Activated T-helper 1 cell treated with anti-CD3 and anti-CD28 coated beads, Interleukin-2, amount 50 U/mL, for 16 hours (primary cell): ENCODE measurements at places on chromosomes 13 and 19.

DNA sequence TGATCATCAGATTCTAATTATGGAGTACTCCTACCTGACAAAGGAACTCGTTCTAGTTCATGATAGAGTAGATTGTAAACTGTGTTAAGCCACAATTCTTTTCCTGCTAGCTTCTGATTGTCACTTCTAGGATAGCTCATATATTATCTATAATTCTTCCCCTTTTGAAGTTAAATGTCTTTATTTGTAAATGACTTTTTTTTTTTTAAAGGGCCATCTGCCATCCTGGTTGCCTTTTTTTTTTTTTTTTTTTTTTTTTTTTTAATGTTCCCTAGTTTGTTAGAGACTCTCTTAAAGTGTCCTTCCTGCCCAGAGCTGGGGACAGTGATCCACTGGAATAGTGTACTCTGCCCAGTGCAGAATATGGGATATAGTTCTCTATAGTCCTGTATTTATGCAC is 4.3 kb downstream of the CHAMP1 start:
- DNase-seq, result no peak

DNA sequence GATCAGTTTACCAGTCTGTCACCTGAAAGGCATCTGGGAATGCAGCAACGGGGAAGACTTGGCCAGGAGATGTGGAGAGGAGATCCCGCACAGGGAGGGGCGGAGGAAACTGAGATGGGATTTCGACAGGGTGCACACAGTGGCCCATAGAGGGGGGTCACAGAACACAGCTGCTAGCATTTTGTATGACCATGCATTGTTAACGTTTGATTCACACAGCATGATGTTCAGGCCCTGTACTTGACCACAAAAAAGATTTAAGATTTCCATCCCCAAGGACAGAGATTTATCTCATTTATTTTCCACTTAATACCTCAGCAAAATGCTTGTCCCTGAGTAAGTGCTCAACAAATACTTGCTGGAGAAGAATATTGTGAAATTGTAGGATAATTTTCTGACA is 63.2 kb downstream of the RAB20 start:
- no peak for DNase-seq

DNA sequence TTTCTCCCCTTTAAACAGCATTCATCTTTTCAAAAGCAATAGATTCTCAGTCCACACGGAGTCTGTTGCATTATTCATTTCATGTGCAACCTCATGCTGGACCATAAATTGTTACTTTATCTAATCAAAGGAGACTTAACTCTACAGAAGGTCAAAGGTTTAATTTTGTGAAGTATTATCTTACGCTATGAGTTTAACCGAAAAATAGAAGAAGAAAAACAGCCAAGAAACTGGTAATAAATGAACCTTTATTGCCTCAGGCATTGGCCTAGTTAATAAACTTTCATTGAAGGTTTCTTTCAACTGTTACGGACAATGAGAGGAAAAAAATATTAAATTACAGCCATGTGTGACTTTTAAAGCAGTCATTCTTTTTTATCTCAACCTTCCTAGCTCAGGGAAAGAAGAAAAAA is 223.6 kb downstream of the DACH1 start:
- no peak for DNase-seq

- DNase-seq, result no peak
Observed at GRCh38 chr19:5466814-5467291, 11.6 kb downstream of the ZNRF4 start.

- peak; percentile 31 for DNase-seq
Observed at GRCh38 chr19:45645631-45646344, 6.6 kb upstream of the EML2 start.

DNA sequence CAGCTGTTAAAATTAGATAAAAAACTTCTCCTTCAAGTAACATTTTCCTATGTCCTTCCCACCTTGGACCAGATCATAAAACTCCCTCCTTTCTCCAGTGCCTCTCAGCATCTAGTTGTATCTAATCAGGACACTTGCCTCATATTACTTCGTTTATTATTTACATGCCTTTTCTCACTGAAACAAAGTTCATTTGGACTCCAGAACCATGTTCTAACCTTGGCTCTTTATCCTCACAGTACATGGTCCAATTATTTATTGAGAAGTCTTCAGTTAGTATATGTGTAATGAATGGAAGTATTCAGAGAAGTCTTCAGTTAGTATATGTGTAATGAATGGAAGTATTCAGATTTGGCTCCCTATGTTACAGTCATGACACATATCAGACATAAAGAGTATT is 342.7 kb downstream of the OXGR1 start:
- DNase-seq, result no peak

- DNase-seq, result no peak
Observed at GRCh38 chr19:41691268-41691970, 3.3 kb upstream of the CEACAM7 start.

GRCh38 chr13:40061466-40062450 is 406.3 kb downstream of the COG6 start:
- no peak for DNase-seq

- DNase-seq, result no peak
Observed at GRCh38 chr13:75376792-75377402, 105.1 kb downstream of the TBC1D4 start.

GRCh38 chr19:33443638-33444561 is 70.4 kb downstream of the CEBPG start:
- DNase-seq, result no peak

DNA sequence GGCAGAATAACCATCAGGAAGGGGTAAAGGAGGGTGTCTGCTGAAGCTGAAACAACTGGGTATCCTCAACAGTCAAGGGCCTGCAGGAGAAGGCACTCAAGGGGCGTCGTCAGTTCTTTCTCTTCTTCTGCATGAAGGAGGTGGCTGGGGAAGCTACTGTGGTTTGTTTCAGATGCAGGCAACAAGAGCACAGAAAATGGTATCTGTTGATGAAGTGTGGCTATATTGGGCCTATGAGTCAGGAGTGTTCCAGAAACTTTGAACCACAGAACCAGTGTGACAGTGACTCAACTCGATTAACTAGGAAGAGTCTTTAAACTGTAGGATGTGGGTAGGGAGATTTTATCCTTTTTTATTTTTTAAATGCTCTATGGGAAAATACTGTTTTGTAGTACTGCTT is 686.3 kb downstream of the FGF9 start:
- DNase-seq, result no peak

- no peak for DNase-seq
Observed at GRCh38 chr13:45859705-45860104, 8.2 kb upstream of the SIAH3 start.

GRCh38 chr13:35768551-35768950 is 292.1 kb upstream of the MAB21L1 start:
- no peak for DNase-seq

DNA sequence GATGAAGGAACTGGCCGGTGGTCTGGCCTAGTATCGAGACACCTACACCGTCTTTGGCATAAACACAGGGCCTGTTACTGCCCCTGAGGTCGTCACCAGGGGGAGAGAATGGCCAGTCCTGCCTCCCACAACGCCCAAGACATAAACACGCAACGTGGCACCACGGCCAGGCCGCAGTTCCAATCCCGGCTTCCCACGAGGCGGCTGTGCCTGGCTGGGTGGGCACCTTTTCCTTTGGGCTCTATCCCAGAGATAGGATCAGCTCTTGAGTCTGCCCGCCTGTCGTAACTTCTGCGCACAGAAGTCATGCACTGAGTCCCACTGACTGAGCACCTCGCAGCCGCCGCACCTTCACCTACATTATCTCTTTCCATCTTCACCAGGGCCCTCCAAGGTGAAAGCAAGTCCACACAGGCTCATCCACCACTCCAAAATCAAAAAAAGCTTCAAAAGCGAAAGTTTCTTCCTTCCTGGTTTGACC is 1.1 kb downstream of the MIER2 start:
- DNase-seq, result no peak

DNA sequence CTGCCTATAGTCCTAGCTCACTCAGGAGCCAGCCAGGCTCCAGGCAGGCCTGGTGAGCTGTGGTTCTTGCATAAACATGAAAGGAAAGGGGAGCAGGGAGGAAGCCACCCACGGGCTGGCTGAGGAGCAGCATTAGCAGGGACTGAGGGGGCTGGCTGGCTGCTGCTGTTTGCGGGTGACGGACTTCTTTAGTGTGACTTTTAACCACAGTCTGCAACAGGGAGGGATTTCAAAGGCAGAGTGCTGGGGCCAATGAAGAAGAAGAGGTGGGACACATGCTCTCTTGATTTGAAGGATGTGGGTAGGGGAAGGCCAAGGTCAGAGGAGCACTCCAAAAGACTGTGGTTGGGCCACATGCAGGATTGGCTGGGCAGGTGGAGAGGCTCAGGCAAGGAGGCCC is 223.0 kb downstream of the DNAJC15 start:
- DNase-seq, result no peak

DNA sequence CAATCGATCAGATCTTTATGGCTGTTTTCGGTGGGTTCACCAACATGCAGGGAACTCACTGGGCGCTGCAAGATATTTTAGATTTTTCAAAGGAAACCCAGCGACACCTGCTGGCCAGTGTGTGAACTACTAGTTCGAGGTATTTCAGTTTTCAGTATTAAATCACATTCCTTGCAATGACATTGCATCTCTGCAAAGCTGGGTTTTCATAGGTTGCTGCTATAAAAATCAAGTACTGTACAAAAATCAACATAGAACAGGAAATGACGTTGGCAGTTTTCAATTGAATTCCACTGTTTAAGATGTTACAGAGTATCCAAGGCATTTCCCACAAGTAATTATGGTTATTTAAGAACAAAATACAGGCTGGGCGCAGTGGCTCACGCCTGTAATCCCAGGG is 17.6 kb downstream of the LIG1 start:
- DNase-seq, result peak; percentile 49

GRCh38 chr13:105602956-105603670 is 932.3 kb downstream of the EFNB2 start:
- DNase-seq, result no peak

DNA sequence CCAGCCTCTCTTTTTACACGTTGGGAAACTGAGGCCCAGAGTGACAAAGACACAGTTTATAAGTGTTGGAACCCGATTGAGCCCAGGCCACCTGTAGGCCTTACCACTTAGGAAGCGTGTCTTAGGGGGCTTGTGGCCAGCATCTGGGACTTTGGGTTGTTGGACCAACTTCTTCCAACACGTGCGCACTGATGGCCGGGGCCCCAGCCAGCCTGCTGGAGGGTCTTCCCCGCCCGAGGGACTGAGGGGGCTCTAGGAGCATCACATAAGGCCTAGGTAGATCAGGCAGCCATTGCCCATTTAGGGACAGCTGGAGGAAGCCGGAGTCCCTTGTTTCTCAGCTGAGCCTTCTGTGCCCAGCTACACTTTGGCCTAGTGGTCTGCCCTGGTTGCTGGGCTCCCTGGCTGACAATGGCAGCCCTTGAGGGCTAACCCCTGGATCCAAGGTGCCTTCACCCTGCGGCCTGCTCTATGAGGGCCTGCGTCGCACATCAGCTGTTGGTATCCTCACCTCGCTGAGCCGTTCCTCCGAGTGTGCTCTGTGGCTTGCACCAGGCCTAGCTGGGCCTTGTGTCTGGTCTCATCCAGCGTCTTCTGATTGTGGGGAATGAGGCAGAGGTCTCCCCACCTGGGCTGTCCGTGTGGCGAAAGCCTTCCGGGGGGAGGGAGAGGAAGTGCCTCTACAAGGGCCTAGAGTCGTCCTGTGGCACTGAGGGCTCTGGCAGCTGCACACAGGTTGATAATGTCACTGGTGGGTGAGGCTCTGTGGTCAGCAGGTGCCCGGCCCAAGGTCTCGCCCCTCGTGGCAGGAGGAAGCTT is 1.2 kb downstream of the RAB11B start:
- DNase-seq, result no peak

GRCh38 chr19:17113127-17113785 is 37.7 kb downstream of the MYO9B start:
- DNase-seq, result no peak

- DNase-seq, result no peak
Observed at GRCh38 chr13:46345398-46345797, 41.7 kb downstream of the RUBCNL start.

DNA sequence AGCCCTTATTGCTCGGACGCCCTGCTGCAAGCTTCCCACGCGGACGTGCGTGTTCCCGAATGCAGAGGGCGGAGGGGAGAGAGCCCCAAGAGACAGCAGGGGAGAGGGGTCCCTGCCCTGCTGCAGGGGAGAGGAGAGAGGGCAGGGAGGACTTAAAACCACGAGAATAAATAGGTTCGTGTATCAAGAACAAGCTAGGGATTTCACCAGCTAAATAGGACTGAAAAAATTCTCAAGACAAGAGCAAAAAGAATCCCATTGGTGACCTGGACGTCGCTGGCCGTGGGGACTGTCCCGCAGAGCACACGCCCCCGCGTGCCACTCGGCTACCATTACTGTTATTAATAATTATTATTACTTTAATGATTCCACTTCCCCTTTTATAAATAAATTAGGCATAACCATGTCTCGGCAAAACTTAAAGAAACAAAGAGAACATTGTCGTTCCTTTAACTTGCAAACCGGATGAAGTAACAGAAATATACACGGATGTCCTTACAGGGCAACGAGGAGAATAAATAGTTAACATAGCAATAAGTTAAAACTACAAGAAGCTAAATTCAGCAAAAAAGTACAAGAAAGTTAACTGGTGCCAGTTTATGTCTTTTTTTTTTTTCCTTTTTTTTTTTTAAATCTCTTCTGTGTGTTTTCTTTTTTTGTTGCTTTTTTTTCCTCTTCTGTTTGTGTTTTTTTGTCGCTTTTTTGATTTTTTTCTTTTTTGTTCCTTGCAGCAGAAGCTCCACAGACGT is 16.6 kb downstream of the PRKCSH start:
- no peak for DNase-seq

DNA sequence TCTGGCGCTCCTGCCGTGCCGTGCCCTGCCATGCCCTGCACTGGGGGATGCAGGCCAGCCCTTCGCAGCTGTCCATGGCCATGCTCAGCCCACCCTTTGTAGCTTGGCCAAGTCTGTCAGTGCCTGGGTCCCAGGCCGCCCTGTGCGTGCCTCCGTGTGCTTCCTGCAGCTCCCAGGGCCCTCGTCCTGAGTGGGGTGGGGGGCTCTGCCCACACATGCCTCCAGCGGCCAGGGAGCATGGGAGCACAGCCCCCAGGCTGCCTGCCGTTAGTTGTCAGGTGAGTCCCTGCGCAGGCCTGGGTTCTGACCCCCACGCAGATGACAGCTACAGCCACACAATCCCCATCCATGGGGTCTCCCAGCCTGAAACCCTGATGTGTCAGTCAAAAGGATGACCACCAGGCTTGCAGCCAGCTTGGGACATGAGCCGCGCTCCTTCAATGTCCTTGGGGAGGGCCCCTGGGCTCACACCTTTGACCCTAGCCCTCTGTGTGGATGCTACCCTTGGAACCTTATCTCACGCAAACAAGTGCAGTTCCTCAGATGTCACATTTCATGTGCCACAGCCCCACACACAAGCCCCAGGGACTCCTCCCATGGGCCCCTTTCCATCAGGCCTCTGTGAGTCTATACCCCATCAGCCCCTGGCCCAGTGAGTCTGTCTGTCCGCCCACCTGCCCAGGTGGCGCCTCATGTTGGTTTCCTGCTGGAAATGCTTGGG is 24.5 kb downstream of the TMED1 start:
- no peak for DNase-seq

GRCh38 chr19:51727349-51727880 is 3.6 kb upstream of the HAS1 start:
- no peak for DNase-seq

GRCh38 chr13:48976576-48977285 is 1.0 kb downstream of the FNDC3A start:
- DNase-seq, result peak; percentile 64

GRCh38 chr19:815775-816499 is 5.8 kb downstream of the PLPPR3 start:
- DNase-seq, result no peak

- DNase-seq, result peak; percentile 77
Observed at GRCh38 chr19:14472202-14472938, 2.8 kb downstream of the PTGER1 start.
